Right kidney (tissue), 9 donors: ENCODE measurements at places on chromosomes 5 and 9.

DNA sequence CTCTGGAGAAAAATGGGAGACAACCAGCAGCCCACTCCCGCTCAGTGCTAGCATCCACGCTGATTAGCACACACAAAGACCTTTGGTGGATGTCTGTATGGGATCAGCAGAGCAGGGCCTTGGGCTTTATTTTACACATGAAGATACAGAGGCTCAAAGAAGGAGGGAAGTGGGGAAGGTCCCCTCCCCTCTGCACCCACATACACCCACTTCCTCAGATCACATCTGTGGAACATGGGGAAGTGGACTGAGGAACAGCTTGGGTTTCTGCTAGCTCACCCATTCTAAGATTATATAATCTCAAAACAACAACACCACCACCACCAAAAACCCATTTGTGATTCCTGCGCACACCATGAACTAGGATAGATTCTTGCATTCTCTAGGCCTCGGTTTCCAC is 14.0 kb downstream of the GGTA1 start:
- no peak for DNase-seq

- DNase-seq, result no peak
Observed at GRCh38 chr5:106451998-106452397, 1218.7 kb downstream of the EFNA5 start.

- DNase-seq, result no peak
Observed at GRCh38 chr9:4099976-4100735, 199.7 kb downstream of the GLIS3 start.

DNA sequence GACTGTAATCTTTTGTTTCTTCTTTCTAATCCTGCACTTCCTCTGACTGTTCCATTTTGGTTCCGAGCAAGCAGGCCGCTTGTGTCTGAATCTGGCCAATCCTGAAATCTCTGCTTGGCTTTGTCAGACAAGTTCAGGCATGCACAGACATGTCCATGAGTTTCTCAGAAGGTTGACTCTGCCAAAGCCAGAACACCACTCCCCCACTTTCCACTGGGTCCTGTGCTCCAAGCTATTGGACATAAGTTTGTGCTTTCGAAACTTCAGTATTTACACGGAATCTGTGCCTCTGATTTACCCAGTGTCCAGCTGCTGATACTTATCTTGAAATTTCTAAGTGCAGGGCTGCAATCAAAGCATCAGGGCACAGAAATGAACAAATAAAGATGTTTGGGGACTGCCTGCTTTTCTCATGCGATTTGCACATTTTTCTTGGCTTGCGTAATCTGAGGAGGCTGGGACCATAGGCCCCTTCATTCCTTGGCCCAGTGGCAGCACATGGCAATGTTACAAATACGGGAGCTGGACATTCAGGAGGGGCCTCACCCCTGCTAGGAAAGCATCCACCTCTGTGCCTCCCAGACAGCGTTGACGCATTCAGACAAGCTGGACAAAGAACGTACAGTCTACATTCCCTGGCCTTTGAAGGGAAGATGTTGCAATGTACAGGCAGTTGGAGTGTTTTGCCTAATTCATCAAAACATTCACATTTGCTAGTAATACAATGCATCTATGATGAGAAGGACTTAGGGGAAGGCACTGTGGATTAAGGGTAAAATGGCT is 209.2 kb upstream of the PAPPA start:
- DNase-seq, result no peak

- DNase-seq, result no peak
Observed at GRCh38 chr5:147855774-147856069, 22.8 kb upstream of the SCGB3A2 start.

DNA sequence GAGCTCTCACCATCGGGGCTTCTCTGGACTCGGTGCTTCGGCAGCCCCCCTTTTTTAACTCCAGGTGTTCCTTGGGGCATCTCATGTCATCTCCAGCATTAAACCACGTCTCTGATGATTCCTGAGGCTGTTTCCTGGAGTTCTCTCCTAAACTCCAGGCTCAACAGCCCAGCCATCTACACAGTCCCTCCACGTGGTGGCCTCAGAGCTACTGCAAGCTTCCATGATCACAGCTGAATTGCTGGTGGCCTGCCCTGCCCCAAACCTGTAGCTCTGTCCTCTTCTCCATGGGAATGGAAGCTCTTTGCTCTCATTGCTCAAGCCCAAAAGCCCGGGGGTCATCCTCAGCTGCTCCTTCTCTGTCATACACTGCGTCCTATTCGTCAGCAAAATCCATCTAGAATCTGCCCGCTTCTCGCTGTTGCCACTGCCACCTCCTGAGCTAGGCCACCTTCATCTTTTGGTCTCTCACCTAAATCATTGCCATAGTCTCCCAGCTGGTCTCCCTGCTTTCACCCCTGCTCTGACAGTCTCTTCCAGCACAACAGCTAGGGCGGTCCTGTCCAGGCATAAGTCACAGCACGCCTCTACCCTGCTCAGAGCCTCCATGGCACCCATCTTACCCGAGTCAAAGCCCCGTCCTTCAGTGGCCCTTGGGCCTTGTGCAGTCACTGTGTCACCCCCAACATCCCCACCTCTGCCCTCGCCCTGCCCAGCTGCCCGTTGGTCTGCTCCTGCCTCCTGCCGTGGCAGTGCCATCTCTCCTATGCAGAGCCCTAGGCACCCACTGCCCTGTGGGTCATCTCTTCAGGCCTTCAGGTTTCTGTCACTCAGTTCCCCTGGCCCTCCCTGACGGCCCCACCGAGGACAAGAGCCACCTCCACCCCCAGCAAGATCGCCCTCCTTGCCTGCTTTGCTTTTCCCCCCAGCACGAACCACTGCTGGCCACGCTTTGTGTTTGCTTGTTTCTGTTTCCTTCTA is 6.4 kb downstream of the B4GALT7 start:
- no peak for DNase-seq

DNA sequence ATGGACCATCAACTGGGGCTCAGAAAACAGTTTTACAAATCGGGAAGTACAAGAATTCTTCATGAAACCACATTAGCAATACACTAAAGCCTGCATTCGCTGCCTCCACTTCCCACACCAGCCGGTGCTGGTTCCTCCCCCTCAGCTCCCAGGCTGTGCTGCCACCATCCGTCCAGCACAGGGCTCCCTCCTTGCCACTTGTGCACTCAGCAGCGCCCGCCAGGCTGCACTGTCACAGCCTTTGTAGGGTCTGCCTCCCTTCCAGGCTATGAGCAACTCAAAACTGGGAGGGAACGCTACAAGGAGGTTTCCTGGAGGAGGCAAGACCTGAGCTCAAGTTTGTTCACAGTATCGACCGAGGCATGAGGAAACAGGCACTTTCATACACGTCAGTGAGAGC is 7.7 kb downstream of the MAPK9 start:
- DNase-seq, result no peak
